PC-9 (cell line): ENCODE measurements at places on chromosomes 3 and 15.

DNA sequence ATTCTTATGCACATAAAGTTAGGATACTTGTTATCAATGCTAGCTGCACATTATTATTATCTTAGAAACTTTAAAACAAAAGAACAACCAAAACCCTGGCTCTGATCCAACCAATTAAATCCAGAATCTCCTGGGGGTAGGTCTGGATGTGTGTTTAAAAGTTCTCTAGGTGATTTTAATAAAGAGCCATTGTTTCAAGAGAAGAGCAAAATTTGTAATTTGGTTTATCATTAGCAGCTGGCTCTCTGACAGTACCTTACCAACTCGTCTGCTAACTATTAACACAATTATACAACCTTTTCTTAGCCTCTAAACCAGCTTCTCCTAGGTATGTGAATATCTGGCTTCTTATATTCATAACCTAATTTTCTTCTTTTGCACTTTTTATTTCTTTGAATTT lies 68.9 kb downstream of the IFT80 start:
- DNase-seq = no peak

GRCh38 chr15:68078365-68078764 lies 24.2 kb downstream of the PIAS1 start:
- no peak for DNase-seq

GRCh38 chr15:59791755-59792154 lies 102.6 kb upstream of the BNIP2 start:
- no peak for DNase-seq

DNA sequence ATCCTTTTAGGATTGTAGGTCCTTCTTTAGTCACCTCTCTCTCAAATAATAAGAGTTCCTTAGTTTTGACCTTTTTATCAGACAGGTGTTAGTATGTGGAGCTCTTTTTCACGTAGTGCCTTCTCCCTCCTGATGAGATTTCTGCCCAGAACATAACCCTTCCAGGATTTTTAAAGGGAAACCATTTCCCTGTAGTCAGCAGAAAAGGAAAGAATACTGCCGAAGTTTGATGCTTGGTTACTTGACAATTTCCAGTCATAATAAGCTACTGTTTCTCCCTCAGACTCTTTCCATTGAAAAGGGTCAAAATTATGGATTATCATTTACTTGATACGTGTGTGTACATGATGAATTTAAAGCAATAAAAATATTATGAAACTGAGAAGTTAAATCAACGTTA lies 73.1 kb downstream of the VPS8 start:
- no peak for DNase-seq

DNA sequence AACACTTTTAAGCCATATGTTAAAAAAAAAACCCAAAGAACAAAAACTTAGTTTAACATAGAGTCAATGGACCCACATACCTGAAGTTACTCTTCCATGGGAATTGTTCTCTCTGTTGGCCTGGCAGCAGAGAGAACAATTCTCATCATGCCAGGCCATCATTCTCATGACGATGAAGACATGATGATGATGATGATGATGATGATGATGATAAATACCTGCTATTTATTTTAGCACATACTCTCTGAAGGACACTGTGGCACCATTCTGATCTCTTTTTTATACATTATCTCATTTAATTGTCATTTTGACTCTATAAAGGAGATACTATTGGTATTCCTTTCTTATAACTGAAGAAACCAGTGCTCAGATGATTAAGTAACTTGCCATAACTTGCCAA lies 366.9 kb downstream of the MFSD1 start:
- DNase-seq = no peak

GRCh38 chr3:14236902-14237301 lies 58.3 kb downstream of the LSM3 start:
- DNase-seq = no peak

DNA sequence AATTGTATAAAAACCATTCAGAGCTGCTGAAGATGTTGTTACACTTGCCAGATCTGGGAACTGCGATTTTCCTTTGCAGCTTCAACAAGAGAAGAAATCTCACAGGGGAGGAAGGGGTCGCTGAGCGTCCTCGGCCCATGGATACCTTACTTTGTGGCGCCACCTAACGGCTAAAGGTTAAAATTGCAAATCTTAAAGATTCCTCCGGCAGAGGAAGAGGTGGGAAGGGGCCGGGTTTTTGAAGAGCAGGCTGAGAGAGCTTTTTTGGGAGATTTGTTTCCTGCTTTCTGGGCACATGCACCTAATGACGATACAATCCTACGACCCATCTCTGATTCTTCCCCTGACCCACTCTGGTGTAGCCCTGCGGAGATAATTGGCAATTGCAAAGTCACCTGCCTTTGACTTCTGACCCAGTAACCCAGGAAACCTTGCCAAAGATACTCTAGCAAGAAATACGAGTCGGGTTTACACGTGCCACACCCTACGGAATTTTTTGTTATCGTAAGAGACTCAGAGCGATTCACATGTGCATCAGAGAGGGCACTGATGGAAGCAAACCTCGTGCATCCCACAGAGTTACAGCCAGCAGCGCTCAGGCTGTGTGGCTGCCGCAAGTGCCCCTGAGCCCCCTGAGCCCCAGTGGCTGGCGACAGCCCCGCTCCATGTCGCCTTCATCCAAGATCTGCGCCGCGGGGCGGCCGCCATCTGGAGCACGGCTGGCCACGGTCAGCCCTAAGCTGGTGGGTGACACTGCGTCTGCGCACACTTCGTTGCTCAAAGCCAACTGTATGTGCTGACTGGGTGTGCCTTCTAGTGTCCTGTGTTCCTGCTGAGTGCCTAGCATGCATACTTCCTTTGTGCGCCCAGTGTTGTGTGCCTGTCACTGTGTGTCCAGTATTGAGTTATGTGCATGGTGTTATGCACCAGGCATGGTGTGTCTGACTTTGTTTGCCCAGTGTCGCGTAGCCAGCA lies 55.2 kb upstream of the CHRNA7 start:
- no peak for DNase-seq

DNA sequence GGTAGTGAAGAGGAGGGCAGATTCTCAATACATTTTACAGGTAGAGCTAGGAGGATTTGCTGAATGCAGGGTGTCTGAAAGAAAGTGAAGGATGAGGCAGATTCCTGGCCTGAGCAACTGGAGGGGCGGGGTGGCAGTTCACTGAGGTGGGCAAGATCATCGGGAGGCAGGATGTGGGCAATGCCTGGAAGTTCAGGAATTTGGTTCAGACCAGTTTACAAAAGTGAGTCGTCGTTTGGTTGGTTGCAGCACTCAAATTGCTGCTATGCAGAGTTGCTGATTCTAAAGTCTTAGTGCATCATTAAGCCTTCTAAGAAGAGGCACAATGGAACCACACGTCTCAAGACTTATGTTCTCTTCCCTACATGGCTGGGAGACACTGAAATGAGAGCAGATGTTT lies 134.0 kb downstream of the MFSD1 start:
- no peak for DNase-seq

DNA sequence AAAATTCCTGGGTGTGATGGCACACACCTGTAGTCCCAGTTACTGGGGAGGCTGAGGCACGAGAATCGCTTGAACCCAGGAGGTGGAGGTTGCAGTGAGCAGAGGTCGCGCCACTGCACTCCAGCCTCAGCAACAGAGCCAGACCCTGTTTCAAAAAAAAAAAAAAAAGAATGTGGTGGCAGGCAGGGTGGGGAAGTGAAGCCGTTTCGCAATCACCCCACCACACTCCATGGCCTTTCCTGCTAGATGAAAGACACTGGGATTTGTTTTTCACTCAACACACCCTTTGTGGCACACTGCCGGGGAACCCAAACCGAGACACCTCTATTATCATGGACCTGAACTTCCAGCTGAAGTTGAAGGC lies 172.4 kb upstream of the IQSEC1 start:
- DNase-seq = no peak

DNA sequence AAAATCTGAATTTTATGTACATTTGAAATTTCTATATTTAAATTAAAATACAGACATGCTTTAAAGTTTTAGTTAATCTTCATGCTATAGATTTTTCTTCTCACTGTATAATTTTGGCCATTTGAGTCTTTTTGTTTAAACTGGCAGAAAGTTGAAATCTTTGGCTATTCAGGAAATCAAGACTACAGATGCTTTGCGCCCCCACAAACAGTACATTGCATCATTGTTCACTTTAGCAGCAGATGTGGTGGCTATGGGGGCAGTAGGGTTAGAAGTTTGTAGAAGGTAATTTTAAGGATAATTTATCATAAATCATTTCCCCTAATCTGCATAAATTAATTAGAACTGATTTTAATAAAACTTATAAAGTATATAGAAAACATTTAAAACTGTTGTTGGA lies 20.9 kb downstream of the SPPL2A start:
- DNase-seq = no peak

- no peak for DNase-seq
These were observed 50.7 kb downstream of the RAF1 start for GRCh38 chr3:12613250-12613649.

DNA sequence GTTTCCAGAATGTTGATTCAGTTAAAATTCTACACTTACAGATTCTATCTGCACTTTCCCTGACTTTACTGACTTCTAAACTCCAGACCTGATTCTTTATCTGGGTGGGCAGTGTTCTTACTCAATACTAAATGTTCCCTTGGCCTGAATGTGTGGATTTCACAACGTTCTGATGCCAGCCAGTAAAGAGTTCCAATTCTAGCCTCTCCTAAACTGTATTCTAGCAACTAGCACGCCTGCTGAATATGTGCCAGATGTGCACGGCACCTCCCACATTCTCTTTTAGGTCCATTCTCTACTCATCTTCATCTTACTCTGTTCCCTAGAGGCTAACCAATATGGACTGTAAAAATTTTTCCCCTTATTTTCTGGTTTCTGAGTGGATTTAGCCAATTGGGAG lies 479.5 kb upstream of the AGTR1 start:
- DNase-seq = no peak

DNA sequence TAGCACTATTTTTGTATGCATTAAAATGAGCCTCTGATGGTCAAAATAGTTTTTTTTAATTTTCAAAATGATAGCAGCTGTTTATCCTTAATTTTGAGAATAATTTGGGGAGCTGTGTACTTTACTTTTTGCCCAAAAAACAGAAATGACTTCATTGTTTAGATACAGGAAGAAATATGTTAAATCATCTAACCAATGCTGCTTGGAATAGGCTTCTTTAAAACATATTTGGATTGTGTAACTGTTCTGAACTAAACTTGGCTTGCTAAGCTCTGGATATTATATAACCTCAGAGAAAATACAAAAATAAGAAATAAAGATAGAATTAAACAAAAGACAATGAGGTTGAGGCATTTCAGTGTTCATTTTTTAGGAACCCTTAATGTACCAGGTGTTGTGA lies 119.3 kb downstream of the SERPINI1 start:
- no peak for DNase-seq

DNA sequence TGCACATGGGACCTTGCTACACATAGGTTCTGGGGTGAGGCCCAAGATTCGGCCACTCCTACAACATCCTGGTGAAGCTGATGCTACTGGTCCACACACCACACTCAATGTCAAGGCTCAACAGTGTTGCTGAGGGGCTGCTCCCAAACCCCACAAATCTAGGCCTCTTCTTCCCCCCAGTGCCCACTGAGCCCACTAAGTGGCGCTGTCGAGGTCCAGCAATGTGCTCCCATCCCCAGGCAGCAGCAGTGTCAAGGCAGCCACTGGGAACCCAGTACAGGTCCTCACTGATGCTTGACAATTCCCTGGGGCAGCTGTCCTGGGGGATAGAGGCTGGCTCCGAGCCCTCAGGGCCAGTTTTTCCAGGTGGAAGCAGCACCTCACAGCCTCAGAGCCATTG lies 21.5 kb downstream of the SCN5A start:
- DNase-seq = no peak

DNA sequence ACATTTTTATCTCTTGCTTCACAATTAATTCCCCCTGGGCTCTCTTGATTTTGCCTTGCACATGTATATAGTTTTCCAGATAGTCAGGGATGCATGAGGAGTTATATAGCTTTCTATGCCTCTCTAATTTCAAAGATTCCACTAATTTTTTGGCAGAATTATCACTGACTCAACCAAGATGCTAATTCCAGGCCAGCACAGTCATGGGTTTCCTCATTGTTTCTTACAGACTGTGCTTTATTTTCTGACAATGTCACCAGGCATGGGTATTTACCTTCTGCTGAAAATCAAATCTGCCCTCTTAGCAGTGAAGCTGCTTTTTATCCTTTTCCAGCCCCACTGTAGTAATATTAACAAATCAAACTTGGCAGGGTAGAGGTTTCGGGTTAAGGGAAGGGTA lies 1520.6 kb upstream of the CADM2 start:
- DNase-seq = no peak

DNA sequence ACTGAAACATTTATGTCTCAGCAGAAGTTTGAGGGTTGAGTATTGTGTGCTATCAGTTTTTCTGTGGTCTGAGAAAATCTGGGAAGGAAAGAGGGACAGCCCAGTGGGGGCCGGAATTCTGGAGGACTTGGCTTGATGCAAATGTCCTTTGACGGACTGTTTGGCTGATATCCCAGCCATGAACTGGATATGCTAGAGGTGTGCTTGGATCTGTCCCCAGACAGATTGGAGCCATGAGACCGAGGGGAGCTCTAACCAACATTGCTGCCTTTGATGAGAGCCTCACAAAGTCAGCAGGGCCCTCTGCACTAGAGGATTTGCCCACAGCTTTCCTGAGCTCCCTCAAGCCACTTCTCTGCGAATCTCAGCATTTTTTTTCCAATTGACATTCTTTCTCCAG lies 405.6 kb downstream of the NTRK3 start:
- no peak for DNase-seq

- no peak for DNase-seq
These were observed 1.3 kb downstream of the ZNF710 start for GRCh38 chr15:90002428-90002844.

GRCh38 chr3:46966811-46967210 lies 9.7 kb downstream of the CCDC12 start:
- DNase-seq = no peak

- no peak for DNase-seq
These were observed 25.9 kb upstream of the GRIP2 start for GRCh38 chr3:14565868-14566588.

GRCh38 chr3:117706037-117706436 lies 996.5 kb downstream of the TUSC7 start:
- no peak for DNase-seq

DNA sequence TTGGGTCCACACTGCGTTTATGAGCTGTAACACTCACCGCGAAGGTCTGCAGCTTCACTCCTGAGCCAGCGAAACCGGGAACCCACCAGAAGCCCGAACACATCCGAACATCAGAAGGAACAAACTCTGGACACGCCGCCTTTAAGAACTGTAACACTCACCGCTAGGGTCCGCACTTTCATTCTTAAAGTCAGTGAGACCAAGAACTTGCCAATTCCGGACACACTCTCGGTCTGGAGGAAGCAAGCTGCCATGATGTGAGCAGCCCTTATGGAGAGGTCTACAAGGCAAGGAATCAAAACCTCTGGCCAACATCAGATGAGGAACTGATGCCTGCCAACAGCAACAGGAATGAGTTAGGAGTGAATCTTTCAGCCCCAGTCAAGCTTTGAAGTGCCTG lies 62.9 kb downstream of the SLC28A2 start:
- peak; percentile 27 for DNase-seq

DNA sequence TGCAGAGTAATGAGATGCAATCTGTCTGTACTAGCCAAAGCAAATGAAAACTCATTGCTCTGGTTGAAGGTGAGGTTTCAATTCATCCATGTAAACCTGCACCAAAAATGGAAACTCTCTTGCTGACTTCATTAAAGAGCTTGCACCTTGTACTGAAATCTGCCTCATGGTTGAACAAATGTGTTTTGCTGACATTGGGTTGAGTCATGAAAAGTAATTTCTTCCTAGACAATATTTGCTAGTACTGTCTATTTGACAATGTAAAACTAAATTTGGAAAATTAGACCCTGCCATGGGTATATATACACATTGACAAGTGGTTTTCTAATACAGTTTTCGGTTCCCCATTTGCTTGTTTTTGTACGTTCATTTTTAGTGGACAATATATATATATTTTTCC lies 33.3 kb downstream of the RYR3 start:
- no peak for DNase-seq

GRCh38 chr3:38542401-38543298 lies 46.5 kb downstream of the EXOG start:
- DNase-seq = peak; percentile 53
